ENCODE measurements at places on chromosomes 4 and X. TPM values are rescaled to one million over a fixed set of nuclear protein-coding genes. Genes with fewer than 3 reads are reported as not detected.

GRCh38 chr4:39608451-39608850 lies 30.2 kb downstream of the SMIM14 start:
- no peaks in the 10 kb centered on the region for H3K27me3 ChIP-seq
- H3K4me1 ChIP-seq, result peaks cover 5% of the 10 kb centered on the region
- H3K27ac ChIP-seq, result no peak overlapping the region
- no peak overlapping the region for H3K4me3 ChIP-seq
- no peak for DNase-seq
- H3K36me3 ChIP-seq, result peaks cover 19% of the 10 kb centered on the region

- peaks cover 5% of the 10 kb centered on the region for H3K27me3 ChIP-seq
- DNase-seq, result peak; percentile 13
- no peaks in the 10 kb centered on the region for H3K36me3 ChIP-seq
- no peak overlapping the region for H3K4me3 ChIP-seq
Observed at GRCh38 chrX:129777218-129778030, 2.3 kb upstream of the SASH3 start.

- H3K4me3 ChIP-seq, result no peak overlapping the region
- no peak for DNase-seq
- H3K36me3 ChIP-seq, result no peaks in the 10 kb centered on the region
- no peaks in the 10 kb centered on the region for H3K4me1 ChIP-seq
- H3K27ac ChIP-seq, result no peak overlapping the region
- H3K27me3 ChIP-seq, result no peaks in the 10 kb centered on the region
Observed at GRCh38 chr4:69589884-69590283, 49.6 kb downstream of the UGT2A2 start.

DNA sequence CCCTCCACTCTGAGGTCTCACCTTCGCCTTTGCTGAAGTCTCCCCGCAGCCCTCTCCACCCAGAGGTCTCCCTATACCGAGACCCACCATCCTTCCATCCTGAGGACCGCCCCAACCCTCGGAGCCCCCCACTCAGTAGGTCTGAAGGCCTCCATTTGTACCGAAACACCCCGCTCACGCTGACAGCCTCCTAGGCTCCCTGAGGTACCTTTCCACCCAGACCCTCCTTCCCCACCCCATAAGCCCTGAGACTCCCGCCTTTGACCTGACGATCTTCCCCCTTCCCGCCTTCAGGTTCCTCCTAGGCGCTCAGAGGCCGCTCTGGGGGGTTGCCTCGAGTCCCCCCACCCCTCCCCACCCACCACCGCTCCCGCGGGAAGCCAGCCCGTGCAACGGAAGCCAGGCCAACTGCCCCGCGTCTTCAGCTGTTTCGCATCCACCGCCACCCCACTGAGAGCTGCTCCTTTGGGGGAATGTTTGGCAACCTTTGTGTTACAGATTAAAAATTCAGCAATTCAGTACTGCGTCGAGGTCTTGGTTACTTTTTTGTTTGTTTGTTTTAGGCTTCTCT lies 5.0 kb downstream of the SOD3 start:
- H3K27me3 ChIP-seq, result no peaks in the 10 kb centered on the region
- DNase-seq, result peak; percentile 35
- H3K4me1 ChIP-seq, result peaks cover 38% of the 10 kb centered on the region
- H3K36me3 ChIP-seq, result no peaks in the 10 kb centered on the region
- H3K27ac ChIP-seq, result peak overlapping the region; percentile 43

DNA sequence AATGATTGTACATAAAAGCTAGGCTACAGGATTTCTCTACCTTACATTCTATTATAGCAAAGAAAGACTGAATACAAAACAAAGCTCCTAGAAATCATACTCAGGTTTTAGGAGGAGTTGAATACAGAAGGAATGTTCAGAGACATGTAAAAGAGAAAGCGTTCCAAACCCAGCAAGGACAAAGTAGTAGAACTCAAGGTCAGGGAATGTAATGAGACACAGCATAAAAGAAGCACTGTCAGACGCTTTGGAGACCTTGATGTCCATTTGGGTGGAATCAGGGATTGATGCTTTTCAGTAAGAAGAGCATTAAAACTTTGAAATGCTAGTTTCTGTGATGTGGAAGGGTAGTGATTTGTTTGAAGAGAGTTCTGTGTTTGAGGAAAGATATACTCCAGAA lies 303.6 kb downstream of the PCDH7 start:
- H3K36me3 ChIP-seq, result no peaks in the 10 kb centered on the region
- H3K4me3 ChIP-seq, result no peak overlapping the region
- no peak for DNase-seq
- H3K4me1 ChIP-seq, result no peaks in the 10 kb centered on the region
- peak overlapping the region; percentile 57 for H3K27ac ChIP-seq

DNA sequence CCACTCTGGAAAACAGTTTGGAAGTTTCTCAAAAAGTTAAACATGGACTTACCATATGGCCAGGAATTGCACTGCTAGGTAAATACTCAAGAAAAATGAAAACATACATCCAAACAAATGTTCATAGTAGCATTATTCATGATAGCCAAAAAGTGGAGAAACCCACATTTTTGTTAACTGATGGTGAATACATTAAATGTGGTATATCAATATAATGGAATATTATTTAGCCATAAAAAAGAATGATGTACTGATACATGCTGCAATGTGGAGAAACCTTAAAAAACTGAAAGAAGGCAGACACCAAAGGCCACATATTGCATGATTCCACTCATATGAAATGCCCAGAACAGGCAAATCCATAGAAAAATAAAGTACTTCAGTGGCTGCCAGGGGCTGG lies 79.1 kb downstream of the SHROOM3 start:
- no peak overlapping the region for H3K27ac ChIP-seq
- DNase-seq, result no peak
- no peaks in the 10 kb centered on the region for H3K4me1 ChIP-seq
- H3K27me3 ChIP-seq, result no peaks in the 10 kb centered on the region
- H3K4me3 ChIP-seq, result no peak overlapping the region

- no peaks in the 10 kb centered on the region for H3K27me3 ChIP-seq
- no peak overlapping the region for H3K27ac ChIP-seq
- no peak for DNase-seq
- H3K36me3 ChIP-seq, result no peaks in the 10 kb centered on the region
- no peaks in the 10 kb centered on the region for H3K4me1 ChIP-seq
Observed at GRCh38 chrX:81377329-81377728, 175.4 kb downstream of the SH3BGRL start.

- no peaks in the 10 kb centered on the region for H3K27me3 ChIP-seq
- H3K27ac ChIP-seq, result peak overlapping the region; percentile 51
Observed at GRCh38 chr4:38681281-38681991, 17.4 kb downstream of the KLF3 start.

DNA sequence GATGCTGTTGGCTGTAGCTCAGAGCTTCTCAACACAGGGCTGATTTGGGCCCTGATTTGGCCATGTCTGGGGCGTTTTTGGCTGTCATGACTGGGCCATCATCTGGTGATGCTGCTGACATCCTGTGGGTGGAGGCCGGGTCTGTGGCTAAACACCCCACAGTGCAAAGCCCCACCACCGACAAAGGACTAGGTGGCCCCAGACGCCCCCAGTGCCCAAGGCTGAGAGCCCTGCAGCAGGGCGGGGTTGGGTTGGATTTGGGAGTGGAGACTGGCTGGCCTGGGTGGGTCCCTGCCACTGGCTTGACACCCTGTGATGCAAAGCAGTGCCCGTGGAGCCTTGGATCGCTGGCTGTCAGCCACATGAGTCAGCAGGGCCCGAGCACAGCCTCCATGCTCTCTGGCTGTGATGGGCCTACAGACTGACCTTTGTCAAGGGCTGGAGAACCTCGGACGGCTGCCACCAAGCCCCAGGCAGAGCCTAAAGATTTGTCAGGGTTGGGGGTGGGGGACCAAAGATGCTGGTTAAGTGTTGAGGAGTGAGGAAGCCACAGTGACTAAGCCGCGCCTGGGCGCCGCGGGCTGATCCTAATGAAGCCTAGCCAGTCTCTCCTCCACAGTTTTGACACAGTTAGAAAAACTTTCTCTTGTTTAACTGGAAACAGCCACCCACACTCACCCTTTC lies 28.3 kb downstream of the CYTL1 start:
- H3K27ac ChIP-seq, result peak overlapping the region; percentile 73
- H3K4me3 ChIP-seq, result no peak overlapping the region
- H3K36me3 ChIP-seq, result no peaks in the 10 kb centered on the region
- DNase-seq, result peak; percentile 64
- peaks cover 12% of the 10 kb centered on the region for H3K4me1 ChIP-seq

- H3K27me3 ChIP-seq, result no peaks in the 10 kb centered on the region
- no peaks in the 10 kb centered on the region for H3K36me3 ChIP-seq
- no peak overlapping the region for H3K4me3 ChIP-seq
- no peak overlapping the region for H3K27ac ChIP-seq
Observed at GRCh38 chrX:17237146-17237545, 137.9 kb upstream of the NHS start.

- no peak overlapping the region for H3K4me3 ChIP-seq
- no peak for DNase-seq
- no peaks in the 10 kb centered on the region for H3K27me3 ChIP-seq
- H3K4me1 ChIP-seq, result no peaks in the 10 kb centered on the region
- H3K27ac ChIP-seq, result no peak overlapping the region
Observed at GRCh38 chr4:82614838-82615449, 53.2 kb upstream of the TMEM150C start.

DNA sequence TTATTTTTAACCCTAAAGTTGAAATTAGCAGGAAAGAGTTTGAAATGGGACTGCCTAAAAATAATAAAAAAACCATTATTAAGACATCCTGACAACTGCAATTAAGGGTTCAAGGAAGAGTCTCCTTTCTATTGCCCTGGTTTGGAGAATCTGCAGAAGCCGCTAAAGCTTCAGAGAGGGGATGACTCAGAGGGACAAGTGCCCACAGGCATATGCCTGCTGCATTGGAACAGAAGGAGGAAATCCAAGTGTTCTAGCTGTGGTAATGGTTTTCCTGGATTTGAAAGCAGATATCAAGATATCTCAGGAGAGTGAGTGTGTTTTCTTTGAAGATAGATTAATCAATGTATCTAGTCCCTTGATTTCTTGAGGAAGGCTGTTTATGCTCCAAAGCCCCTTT lies 235.1 kb upstream of the TAPT1 start:
- H3K36me3 ChIP-seq, result no peaks in the 10 kb centered on the region
- H3K4me3 ChIP-seq, result no peak overlapping the region
- no peak overlapping the region for H3K27ac ChIP-seq
- no peaks in the 10 kb centered on the region for H3K4me1 ChIP-seq

DNA sequence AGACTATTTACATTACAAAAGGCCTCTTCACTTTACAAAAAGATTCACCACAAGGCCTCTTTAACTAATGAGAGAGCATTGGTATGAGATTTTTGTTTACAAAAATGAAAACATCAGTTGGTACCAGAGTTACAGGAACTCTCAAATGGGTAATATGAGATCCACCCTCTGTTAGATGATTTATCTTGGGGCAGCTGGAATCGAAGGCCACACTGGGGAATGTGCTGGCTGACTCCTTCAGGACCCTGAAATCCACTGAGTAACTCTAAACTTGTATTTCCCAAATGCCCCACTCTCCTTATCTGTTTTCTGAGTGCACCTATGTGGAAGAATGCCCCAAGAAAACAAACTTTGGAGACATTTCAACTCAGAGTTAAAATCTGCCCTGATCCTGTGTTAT lies 232.9 kb upstream of the F9 start:
- H3K27ac ChIP-seq, result no peak overlapping the region
- no peak overlapping the region for H3K4me3 ChIP-seq
- no peaks in the 10 kb centered on the region for H3K4me1 ChIP-seq
- H3K27me3 ChIP-seq, result peaks cover 22% of the 10 kb centered on the region
- no peaks in the 10 kb centered on the region for H3K36me3 ChIP-seq

- H3K4me3 ChIP-seq, result no peak overlapping the region
- H3K27me3 ChIP-seq, result peaks cover 4% of the 10 kb centered on the region
- no peak for DNase-seq
- H3K36me3 ChIP-seq, result no peaks in the 10 kb centered on the region
- no peaks in the 10 kb centered on the region for H3K4me1 ChIP-seq
Observed at GRCh38 chr4:80309294-80310004, 26.1 kb upstream of the CFAP299 start.

GRCh38 chr4:8200302-8200975 lies 1.3 kb downstream of the SH3TC1 start:
- DNase-seq, result peak; percentile 78
- no peaks in the 10 kb centered on the region for H3K36me3 ChIP-seq
- H3K27me3 ChIP-seq, result no peaks in the 10 kb centered on the region

GRCh38 chr4:143558286-143558685 lies 44.8 kb downstream of the SMARCA5 start:
- no peaks in the 10 kb centered on the region for H3K4me1 ChIP-seq
- H3K36me3 ChIP-seq, result peaks cover 11% of the 10 kb centered on the region
- H3K4me3 ChIP-seq, result no peak overlapping the region
- no peaks in the 10 kb centered on the region for H3K27me3 ChIP-seq
- DNase-seq, result no peak

DNA sequence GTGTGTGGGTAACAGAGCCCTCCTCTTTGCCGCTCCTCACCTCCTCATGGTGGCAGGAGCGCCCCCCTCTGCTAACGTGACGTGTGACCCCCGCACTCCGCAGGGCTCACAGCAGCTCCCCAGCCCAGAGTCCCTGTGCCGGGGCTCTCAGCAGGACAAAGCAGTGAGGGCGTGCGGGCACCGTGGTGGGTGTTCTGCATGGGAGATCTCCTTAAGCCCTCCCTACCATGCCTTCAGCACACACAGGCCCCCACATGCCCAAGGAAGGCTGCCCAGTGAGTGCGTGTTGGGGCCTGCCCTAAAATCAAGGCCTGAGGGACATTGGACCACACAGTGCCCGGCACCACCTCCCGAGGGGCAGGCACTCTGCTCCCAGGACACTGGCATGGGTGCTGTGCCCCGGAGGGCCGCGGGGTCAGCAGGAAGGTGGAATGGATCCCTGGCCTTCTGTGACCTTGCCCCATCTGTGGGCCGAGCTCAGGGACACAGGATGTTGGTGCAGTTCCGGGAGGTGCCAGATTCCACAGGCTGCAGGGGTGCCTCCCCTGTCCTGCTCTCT lies 10.1 kb downstream of the PSAPL1 start:
- no peak overlapping the region for H3K27ac ChIP-seq
- H3K27me3 ChIP-seq, result no peaks in the 10 kb centered on the region
- DNase-seq, result no peak
- H3K4me3 ChIP-seq, result no peak overlapping the region
- H3K36me3 ChIP-seq, result no peaks in the 10 kb centered on the region

DNA sequence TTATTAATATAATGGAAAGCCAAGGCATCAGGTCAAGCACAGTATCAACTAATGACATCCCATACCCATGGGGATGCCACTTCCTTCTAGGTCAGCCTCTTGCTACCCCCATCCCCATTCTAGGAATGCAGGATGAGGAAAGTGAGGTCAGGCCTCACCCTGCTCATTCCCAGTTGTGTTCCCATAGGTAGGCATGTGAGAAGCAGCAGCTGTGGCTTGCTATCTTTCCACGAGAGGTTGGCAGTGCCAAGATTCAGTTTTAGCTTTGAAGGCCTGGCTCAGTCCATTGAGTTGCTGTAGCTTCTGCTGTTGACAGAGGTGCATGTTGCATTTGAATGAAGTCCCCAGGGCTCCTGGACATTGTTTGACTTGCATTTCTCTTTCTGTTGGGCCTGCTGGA lies 15.5 kb downstream of the LONRF3 start:
- no peak for DNase-seq
- H3K27ac ChIP-seq, result no peak overlapping the region
- H3K36me3 ChIP-seq, result peaks cover 24% of the 10 kb centered on the region
- no peak overlapping the region for H3K4me3 ChIP-seq
- no peaks in the 10 kb centered on the region for H3K4me1 ChIP-seq

The XK gene
- 6.0 TPM for total RNA-seq

The COX18 gene
- total RNA-seq, result 22.3 TPM

The SCRG1 gene
- 0.53 TPM for total RNA-seq

The EXOC1L gene
- not detected for total RNA-seq

The TRAM1L1 gene
- 0.13 TPM for total RNA-seq

The TRIM75 gene
- not detected for total RNA-seq

The P2RY8 gene
- 4.4 TPM for total RNA-seq

The SPANXN4 gene
- total RNA-seq, result not detected

The FAM133A gene
- total RNA-seq, result not detected

The MAGEC1 gene
- not detected for total RNA-seq

The RXFP1 gene
- not detected for total RNA-seq

The XAGE1A gene
- not detected for total RNA-seq

The BTC gene
- total RNA-seq, result 0.44 TPM

The SYTL4 gene
- total RNA-seq, result 4.0 TPM
